Tongue (tissue), 3 donors: ENCODE measurements at places on chromosomes 6 and 20. TPM values are rescaled to one million over a fixed set of nuclear protein-coding genes. Genes with fewer than 3 reads are reported as not detected.

BMP5 gene
- total RNA-seq: 13.5 TPM

OPN5 gene
- not detected for total RNA-seq

TCP1 gene
- total RNA-seq: 202 TPM

PRDM1 gene
- total RNA-seq: 15.5 TPM

ZSCAN31 gene
- total RNA-seq: 14.3 TPM

CALHM4 gene
- total RNA-seq: not detected

FAM209B gene
- total RNA-seq: not detected

IL17A gene
- not detected for total RNA-seq

NOX3 gene
- total RNA-seq: not detected

EDN3 gene
- 22.7 TPM for total RNA-seq

TRAPPC3L gene
- 0.31 TPM for total RNA-seq

SRMS gene
- total RNA-seq: not detected
